ENCODE measurements at places on chromosomes 13 and 19.

- no peak for DNase-seq
These were observed 9.9 kb upstream of the SERPINE3 start for GRCh38 chr13:51329606-51330005.

DNA sequence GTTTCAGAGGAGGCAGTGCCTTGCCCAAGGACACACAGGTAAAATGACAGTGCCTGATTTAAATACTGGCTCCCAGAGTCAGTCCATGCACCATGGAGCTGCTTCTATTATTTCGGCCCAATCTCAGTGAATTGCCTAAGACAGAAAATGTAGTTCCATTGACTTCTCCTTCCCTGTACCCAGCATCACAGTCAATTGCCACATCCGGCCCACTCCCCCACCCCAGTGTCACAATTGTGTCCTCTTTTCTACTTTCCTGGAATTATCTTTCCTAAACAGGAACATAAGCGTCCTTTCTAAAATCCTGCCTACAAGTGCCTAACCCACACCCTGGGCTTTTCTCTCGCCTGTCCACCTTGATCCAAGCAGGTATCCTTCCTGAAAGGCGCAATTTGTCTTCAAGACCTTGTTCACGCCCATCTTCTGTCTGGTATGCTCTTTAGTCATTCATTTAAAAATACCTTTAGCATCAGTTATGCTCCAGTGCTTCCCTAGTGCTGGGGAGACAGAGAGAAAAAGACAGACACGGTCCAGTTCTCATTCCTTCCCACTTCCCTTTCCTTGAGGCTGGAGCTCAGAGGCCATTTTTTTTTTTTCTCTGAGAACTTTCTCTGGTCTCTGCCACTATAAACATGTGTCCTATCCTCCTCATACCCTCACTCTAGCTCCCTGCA, 411.4 kb downstream of the LIG4 start:
- DNase-seq: no peak

GRCh38 chr13:59236309-59236919, 927.3 kb downstream of the DIAPH3 start:
- DNase-seq: no peak

GRCh38 chr19:28297586-28298157, 915.3 kb downstream of the UQCRFS1 start:
- DNase-seq: no peak

- no peak for DNase-seq
These were observed 92.3 kb downstream of the RFC3 start for GRCh38 chr13:33910255-33910654.

- no peak for DNase-seq
These were observed 10.2 kb downstream of the NFKBID start for GRCh38 chr19:35890113-35890650.

- DNase-seq: no peak
These were observed 67.9 kb upstream of the ZNF724 start for GRCh38 chr19:23318143-23318542.

GRCh38 chr19:541699-542098, 2.2 kb upstream of the GZMM start:
- no peak for DNase-seq

DNA sequence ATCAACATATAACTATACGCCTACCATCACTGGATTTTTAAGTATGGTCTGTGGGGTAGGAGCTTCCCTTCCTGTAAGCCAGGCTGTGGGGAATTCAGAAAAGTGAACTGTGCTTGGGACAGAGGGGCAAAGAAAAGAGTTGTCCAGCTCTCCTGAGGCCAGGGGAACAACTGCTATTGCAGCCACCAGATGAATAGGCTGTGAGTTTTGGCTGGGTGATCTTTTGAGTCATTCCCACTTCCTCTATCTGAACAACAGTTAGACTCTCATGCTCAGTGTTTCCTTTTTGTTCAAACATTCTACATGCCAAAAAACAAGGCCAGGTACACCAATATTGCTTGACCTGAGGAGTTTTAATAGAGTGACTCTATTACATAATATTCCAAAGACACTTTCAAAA, 426.2 kb upstream of the DACH1 start:
- no peak for DNase-seq

GRCh38 chr13:30354493-30355383, 47.4 kb upstream of the KATNAL1 start:
- DNase-seq: no peak

- no peak for DNase-seq
These were observed 10.3 kb upstream of the FUT5 start for GRCh38 chr19:5880604-5881078.

GRCh38 chr13:100330662-100331061, 241.8 kb downstream of the PCCA start:
- no peak for DNase-seq

DNA sequence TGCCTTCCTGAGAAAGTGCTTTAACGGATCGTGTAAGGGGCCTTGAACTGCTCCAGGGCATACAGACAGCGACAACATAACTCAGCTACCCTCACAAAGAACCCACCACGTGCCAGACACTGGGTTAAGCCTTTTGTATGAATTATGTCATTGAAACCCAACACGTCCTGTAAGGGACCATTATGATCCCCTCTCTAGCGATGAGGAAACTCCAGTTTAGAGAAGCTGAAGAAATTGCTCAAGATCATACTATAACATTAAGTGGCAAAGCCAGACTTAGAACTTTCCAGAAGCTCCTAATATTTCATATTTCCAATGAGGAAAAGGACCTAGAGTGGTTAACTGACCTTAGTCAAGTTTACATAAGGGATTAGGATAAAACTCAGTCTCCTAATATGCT, 57.0 kb upstream of the RAP2A start:
- no peak for DNase-seq

GRCh38 chr19:2176337-2176994, 12.7 kb downstream of the DOT1L start:
- DNase-seq: no peak

DNA sequence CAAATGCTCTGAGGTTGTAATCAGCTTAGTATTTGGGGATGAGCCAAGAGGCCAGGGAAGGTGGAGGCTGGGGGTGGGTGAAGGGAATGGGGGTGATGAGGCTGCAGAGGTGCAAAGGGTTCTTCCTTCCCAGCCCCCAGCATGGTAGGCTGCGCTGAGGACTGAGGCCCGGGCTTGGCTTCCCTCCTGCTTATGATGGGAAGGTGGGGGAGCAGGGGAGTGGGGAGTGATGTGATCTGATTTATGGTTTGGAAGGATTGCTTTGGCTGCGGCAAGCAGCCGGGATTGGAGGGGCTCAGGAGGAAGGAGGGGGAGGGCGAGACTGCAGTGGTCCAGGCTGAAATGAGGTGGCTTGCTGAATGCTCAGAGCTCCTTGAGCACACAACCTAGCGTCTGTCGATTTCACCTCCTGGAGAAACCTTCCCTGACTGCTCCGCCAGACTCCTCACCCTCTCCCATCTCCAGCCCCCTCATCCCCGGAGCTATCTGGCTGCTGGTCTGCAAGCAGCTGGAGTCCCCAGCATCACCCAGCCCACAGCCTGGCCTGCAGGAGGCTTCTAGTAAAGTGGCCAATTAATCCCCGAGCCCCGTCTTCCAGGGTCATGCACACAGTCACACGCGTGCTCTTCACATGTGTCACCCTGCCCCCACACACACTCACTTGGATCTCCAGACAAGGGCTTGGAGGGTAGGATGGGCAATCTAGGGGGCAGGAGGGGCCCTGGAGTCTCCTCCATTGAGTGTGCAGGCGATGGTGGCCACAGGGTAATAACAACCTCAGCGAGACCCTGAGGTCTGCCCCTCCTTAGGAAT, 757 bp upstream of the CLEC11A start:
- no peak for DNase-seq

- no peak for DNase-seq
These were observed 1.1 kb upstream of the ZNF444 start for GRCh38 chr19:56139847-56140582.

- DNase-seq: no peak
These were observed 200.5 kb downstream of the KLF5 start for GRCh38 chr13:73259061-73260017.

- no peak for DNase-seq
These were observed 13.3 kb downstream of the PDX1 start for GRCh38 chr13:27933118-27933517.

GRCh38 chr13:112902669-112903068, 66.3 kb upstream of the MCF2L start:
- DNase-seq: no peak

- no peak for DNase-seq
These were observed 11.7 kb downstream of the RAP2A start for GRCh38 chr13:97445522-97446187.

DNA sequence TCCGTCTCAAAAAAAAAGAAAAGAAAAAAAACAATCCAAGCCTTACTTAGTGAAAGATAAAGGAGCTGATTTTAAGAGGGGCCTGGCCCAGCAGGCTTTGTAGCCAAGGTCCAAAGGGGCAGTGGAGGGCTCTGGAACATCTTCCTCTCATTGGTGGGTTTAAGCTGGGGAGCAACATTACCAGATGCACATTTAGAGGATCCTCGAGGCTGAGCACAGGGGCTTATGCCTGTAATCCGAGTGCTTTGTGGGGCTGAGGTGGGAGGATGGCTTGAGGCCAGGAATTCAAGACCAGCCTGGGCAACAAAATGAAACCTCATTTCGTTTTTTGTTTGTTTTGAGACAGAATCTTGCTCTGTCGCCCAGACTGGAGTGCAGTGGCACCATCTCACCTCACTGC, 8.0 kb upstream of the TMEM160 start:
- no peak for DNase-seq

DNA sequence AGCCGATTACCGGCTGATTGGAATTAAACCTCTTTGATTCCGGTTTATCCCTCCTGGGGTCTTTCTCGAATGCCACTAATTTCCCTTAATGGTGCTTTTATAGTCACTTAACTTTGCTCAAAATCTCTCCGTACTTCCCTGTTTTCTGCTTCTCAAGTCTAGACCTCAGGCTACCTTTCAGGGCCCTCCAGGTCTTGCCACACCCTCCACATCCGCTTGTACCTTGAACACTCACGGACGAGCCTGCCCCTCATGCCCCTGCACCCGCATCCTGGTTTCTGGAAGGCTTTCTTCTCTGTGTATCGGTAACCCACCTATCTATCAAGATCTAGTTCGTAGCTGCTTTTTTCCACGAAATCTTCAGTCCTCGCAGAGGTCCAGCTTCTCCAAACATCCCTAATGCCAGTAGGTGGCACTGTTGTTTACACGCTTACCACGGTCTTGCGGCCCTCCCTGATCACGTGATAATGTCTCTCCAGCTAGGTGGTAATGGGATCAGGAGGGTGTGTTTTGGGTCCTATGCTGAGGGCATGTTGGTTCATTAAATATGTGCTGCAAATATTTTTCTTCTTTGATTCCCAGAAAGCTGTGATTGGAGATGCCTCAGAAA, 13.8 kb downstream of the ATP12A start:
- DNase-seq: peak; percentile 43

DNA sequence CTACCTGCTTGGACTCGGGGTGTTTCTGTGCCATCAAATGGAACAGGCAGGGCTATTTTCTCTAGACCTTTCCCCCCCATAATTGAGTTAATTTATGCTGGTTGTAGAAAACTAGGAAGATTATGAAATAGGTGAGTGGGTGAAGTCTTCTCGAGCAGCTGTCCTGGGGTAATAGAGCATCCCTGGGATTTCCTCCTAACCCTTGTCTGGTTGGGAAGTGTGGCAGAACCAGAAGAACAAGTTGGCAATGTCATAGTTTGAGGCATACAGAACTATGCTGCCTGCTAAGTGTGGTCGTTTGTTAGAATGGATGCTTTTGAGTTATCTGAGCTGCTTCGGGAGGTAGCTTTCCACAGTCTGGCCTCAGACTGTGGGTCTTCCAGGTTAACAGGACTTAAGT, 3.7 kb downstream of the GATAD2A start:
- DNase-seq: no peak

GRCh38 chr13:104949840-104950740, 1585.4 kb downstream of the EFNB2 start:
- DNase-seq: no peak

DNA sequence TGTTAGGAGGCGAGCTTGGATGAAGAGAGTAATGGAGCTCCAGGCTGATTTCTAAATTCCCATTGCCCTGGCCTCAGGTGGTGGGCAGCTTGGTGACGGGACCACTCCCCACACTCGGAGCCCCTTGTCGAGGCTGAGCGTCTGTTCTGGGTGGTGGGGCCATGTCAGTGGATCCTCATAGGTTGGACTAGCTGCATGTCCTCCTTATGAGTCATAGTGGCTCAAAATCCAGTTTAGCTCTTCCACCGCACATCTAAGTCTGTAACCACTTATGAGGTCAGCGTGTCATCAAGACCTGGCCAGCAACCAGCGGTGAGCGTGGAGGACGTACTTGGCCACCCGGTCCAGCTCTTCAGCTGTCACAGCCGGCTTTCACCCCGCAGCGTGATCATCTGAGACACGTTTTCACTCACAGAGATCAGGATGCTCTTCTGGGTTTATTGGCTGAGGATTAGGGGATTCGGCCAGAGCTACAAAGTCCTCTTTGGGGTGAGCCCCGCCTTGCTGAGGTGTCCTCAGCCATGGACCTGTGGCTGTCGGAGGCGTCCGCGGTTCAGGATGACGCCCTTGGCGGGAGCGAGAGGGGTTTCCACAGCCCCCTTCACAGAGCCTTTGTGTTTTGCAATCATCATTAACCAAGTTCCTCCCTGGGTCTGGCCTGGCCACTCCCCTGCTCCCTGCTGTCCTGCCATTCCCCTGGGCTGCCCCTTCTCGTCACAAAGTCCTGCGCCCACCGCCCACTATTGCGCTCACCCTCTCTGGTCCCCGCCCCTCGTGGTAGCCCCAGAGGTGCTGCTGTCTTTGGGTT, 41.9 kb downstream of the ADPRHL1 start:
- DNase-seq: no peak

DNA sequence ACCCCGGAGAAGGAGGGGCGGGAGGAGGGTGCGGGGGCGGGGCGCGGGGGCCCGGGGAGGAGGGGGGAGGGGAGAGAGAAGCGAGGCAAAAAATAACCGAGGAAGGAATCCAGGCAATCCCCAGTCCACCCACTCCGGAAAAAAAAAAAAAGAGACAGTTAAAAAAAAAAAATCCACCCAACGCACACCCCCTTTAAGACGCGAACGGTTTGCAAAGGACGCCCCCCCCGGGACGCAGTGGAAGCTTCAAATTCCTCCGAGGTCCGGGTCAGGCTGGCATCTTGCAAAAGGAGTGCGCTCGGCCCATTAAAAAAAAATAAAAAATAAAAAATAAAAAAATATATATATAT, at the start of gene CACNA1A:
CACNA1A (minus strand) TSS at position 9 of the 350 bp plus-strand sequence. CDS start 255 bp downstream, outside the sequence.
- DNase-seq: no peak

DNA sequence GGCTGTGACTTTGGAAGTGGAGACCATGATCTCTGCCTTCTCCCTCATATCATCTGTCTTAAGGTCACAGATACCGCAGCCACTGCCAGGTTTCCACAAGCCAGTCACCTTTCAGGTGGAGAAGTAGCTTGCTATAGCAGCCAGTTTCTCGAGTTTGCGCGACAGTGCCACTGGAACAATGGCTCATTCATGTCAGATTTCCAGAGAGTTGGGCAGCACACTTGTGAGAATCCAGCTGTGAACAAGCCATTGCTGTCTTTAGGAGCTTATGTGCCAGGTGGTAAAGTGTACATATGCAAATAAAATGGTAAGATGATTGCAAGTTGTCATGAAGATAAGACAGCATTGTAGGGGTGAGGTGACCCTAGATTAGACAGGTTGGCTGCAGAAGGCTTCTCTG, 22.3 kb downstream of the GARRE1 start:
- DNase-seq: no peak

All from CD4-positive, alpha-beta T cell treated with Interleukin-2 at 100 ng/mL for 4 hours (primary cell).